ENCODE measurements at places on chromosomes 6 and 20.

GRCh38 chr20:47762699-47763268 lies 22.5 kb downstream of the SULF2 start:
- DNase-seq: peak; percentile 42

DNA sequence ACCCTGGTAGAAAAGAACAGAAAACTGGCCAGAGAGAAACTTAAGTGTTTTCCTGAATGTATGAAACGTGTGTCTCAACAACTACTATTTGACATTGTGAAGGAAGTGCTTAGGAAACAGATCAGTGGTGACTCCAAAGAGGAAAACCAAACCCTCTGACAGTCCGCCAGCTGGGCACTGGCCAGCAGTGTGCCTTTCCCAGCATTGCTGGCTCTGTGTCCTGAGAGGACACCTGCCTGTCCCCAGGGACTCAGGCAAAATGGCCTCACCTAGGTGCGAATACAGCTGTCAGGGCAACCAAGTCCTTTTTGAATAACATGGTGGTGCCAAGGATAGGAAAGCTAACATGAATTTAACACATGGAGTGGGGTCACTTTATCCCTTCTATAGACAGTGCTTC lies 72.5 kb downstream of the NDUFAF5 start:
- DNase-seq: no peak

- DNase-seq: no peak
Observed at GRCh38 chr6:141167945-141168344, 964.8 kb upstream of the GJE1 start.

- DNase-seq: peak; percentile 44
Observed at GRCh38 chr20:13819885-13820645, 35.2 kb downstream of the NDUFAF5 start.

DNA sequence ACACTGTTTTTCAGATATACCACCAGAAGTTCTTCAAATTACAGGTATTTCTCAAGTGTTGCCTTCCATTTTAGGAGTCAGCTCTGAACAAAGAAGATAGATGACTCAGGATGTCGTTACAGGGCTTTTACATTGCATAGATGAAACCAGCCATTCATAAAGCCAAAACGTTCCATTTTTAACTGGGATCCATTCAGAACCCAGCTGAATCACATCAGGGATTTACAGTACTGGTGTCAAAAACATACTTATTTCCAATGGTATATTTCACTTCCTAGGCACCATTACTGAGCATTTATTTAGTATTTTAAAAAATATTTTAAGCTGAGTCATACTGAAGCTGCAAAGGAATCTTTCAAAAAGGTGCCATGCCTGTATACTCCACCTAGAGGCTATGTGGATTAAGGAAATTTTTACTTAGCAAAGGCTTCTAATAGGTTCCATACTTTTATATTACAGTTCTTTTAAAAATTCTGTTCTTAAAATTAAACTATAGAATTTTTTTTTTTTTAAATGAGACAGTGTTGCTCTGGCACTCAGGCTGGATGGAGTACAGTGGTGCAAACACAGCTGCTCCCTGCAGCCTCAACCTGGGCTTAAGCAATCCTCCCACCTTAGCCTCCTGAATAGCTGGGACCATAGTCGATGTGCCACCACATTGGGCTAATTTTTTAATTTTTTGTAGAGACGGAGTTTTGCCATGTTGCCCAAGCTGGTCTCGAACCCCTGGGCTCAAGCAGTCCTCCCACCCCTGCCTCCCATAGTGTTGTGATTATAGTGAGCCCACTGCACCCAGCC lies 2.6 kb downstream of the ASF1A start:
- DNase-seq: peak; percentile 31

Data from SK-N-SH (cell line).